Activated CD4-positive, alpha-beta T cell treated with anti-CD3 and anti-CD28 coated beads, Interleukin-2, amount 10 ng/mL, durations not matched to agents 7 days and 5 days (primary cell): ENCODE measurements at places on chromosomes 16 and 17. TPM values are rescaled to one million over a fixed set of nuclear protein-coding genes. Genes with fewer than 3 reads are reported as not detected.

DNA sequence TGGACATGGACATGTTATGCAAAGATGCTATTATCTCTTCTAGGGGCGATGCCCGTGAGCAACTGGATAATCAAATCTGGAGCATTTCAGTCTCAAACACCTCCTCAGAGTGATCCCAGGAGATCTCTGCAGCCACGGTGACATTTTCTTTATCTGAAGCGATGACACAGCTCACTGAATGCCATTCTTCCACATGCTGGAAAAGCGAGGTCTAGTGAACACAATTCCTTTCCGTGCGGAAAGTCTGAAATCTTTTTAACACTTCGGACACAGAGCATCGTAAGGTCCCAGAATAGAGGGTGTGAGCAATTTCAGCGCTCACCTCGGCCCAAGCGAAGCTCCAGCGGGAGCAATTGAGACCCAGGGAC, 531 bp upstream of the HASPIN start:
- H3K36me3 ChIP-seq = peaks cover 63% of the 10 kb centered on the region
- H3K27ac ChIP-seq = peak overlapping the region; percentile 89
- peaks cover 71% of the 10 kb centered on the region for H3K4me1 ChIP-seq

Gene DNAI2
- total RNA-seq = 1.2 TPM

GRCh38 chr16:30659507-30660423, 1.5 kb downstream of the FBRS start:
- peak; percentile 48 for DNase-seq
- peak overlapping the region; percentile 89 for H3K27ac ChIP-seq
- H3K4me3 ChIP-seq = peak overlapping the region; percentile 88
- peaks cover 56% of the 10 kb centered on the region for H3K4me1 ChIP-seq
- peaks cover 56% of the 10 kb centered on the region for H3K36me3 ChIP-seq

DNA sequence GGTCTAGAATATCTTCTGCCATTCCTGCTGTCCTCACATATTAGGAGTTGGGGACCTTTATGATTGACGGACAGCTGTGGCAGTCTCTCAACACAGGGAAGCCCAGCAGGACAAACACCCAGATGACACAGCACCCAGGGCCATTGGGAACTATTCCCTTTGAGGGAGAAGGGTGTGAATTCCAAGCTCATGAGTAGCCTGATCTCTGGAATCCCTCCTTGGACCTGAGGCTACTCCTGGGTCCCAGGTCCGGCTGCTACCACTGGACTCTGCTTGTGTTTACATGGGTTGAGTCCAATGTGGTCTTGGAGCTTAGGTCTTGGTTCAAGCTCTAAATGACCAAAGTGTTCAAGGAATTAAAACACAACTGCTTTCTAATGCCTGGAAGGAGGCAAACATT, 78.9 kb downstream of the SLC6A2 start:
- H3K4me1 ChIP-seq = no peaks in the 10 kb centered on the region
- H3K27ac ChIP-seq = no peak overlapping the region

DNA sequence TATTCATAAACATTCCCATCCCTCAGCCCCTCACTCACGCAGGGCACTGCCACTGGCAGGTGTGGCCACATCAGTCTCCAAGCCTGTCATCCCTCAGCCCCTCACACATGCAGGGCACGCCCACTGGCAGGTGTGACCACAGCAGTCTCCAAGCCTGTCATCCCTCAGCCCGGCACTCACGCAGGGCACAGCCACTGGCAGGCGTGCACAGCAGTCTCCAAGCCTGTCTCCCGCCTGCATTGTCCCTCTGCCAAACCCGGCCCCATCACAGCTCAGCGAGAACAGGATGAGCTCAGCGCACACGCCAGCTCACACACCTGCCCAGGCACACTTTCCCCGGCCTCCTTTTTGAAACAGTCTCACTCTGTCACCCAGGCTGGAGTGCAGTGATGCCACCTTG, 11.4 kb upstream of the KREMEN2 start:
- H3K36me3 ChIP-seq = peaks cover 1% of the 10 kb centered on the region
- H3K27ac ChIP-seq = no peak overlapping the region
- H3K4me3 ChIP-seq = no peak overlapping the region
- H3K27me3 ChIP-seq = no peaks in the 10 kb centered on the region

Gene ZNF319
- 19.8 TPM for total RNA-seq

DNA sequence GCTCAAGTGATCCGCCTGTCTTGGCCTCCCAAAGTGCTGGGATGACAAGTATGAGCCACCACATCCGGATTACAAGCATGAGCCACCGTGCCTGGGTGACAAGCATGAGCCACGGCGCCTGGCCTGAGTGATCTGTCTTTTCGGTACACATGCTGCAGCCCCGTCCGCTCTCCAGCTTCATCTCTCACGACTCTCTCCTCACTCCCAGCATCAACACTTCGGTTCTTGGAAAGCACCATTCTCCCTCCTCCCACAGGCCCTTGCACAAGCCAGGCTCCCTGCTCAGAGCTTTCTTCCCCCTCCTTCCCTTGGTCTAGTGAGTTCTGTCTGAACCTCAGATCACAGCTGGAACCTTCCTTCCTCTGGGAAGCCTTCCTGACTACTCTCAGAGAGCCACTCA, 6.5 kb upstream of the NCBP3 start:
- peaks cover 15% of the 10 kb centered on the region for H3K27me3 ChIP-seq
- H3K27ac ChIP-seq = no peak overlapping the region
- H3K4me1 ChIP-seq = no peaks in the 10 kb centered on the region

DNA sequence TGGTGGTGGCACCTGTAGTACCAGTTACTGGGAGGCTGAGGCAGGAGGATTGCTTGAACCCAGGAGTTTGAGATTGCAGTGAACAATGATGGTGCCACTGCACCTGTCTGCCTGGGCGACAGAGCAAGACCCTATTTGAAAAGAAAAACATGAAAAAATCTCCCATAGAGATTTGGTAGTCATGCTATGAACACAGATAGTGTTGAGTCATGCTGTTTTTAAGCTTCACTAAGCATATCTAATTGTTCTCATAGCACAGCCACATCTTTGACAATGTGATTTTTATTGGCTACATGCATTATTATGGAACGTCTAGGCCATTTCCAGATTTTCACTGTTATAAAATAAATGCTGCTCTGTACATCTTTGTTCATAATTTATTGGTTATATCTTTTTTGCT, 6.0 kb downstream of the IL34 start:
- no peaks in the 10 kb centered on the region for H3K27me3 ChIP-seq
- H3K36me3 ChIP-seq = no peaks in the 10 kb centered on the region
- no peak for DNase-seq
- no peak overlapping the region for H3K4me3 ChIP-seq

Gene SLC13A5
- not detected for total RNA-seq

DNA sequence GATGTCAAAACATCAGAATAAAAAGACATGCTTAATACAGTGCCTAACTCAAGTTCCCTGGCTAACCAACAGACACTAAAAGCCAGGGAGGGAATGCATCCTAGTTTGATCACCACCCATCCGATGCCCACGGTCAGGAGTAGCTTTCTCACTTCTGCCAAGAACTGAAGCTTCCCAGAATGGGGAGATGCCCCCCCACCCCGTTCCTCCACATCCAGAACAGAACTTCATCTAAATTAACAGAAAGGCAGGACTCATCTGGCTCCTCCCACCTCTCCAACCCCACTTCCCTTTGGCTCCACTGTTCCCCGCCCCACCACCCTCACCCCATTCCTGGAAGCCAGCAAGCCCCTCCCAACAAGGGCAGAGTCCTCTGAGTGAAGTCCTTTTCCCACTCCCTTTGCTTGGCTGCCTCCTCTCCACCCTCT, 33.7 kb downstream of the GDE1 start:
- H3K4me3 ChIP-seq = no peak overlapping the region
- no peaks in the 10 kb centered on the region for H3K27me3 ChIP-seq
- H3K4me1 ChIP-seq = no peaks in the 10 kb centered on the region
- H3K27ac ChIP-seq = no peak overlapping the region

GRCh38 chr16:63488955-63489354, 1452.7 kb upstream of the CDH8 start:
- H3K27ac ChIP-seq = no peak overlapping the region
- H3K36me3 ChIP-seq = no peaks in the 10 kb centered on the region

DNA sequence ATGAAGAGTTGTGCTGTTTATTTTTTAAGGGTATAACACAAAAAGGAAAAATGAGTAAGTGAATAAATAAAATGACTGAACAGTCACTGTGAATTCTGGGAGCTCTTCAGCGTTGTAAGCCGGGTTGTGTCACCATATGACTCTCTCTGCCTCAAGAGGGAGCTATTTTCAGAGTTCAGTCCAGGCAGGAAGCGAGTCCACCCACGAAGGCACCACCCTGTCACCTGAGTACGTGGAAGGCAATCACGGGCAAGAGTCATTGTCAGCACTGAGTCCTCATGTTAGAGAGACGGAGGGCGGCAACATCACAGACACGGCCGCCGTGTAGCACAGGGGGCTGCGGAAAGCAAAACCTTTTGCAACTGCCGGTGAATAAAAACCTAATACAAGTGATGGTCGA, 227.6 kb downstream of the UTP18 start:
- no peak overlapping the region for H3K27ac ChIP-seq
- H3K36me3 ChIP-seq = no peaks in the 10 kb centered on the region
- no peaks in the 10 kb centered on the region for H3K27me3 ChIP-seq
- peaks cover 3% of the 10 kb centered on the region for H3K4me1 ChIP-seq

GRCh38 chr16:10610499-10611184, 30.2 kb upstream of the EMP2 start:
- H3K27me3 ChIP-seq = peaks cover 3% of the 10 kb centered on the region
- DNase-seq = no peak
- H3K27ac ChIP-seq = no peak overlapping the region
- H3K36me3 ChIP-seq = no peaks in the 10 kb centered on the region

Gene RHBDL3
- total RNA-seq = 0.67 TPM

GRCh38 chr17:37305406-37305905, 70.3 kb upstream of the C17orf78 start:
- no peaks in the 10 kb centered on the region for H3K4me1 ChIP-seq
- no peak for DNase-seq

GRCh38 chr17:40452216-40452787, 9.1 kb downstream of the IGFBP4 start:
- H3K27me3 ChIP-seq = no peaks in the 10 kb centered on the region
- H3K36me3 ChIP-seq = peaks cover 50% of the 10 kb centered on the region
- peaks cover 34% of the 10 kb centered on the region for H3K4me1 ChIP-seq
- peak overlapping the region; percentile 64 for H3K27ac ChIP-seq

- no peak overlapping the region for H3K27ac ChIP-seq
- no peak overlapping the region for H3K4me3 ChIP-seq
- no peaks in the 10 kb centered on the region for H3K27me3 ChIP-seq
- H3K4me1 ChIP-seq = no peaks in the 10 kb centered on the region
These were observed 52.2 kb downstream of the TBC1D16 start for GRCh38 chr17:79983456-79983855.

- DNase-seq = no peak
- H3K27ac ChIP-seq = no peak overlapping the region
- no peak overlapping the region for H3K4me3 ChIP-seq
- no peaks in the 10 kb centered on the region for H3K4me1 ChIP-seq
- no peaks in the 10 kb centered on the region for H3K27me3 ChIP-seq
- peaks cover 18% of the 10 kb centered on the region for H3K36me3 ChIP-seq
These were observed 121.9 kb upstream of the PLCG2 start for GRCh38 chr16:81657224-81657623.

Gene RNU2-1
- total RNA-seq = 8,052 TPM

- H3K4me3 ChIP-seq = no peak overlapping the region
- no peak for DNase-seq
- no peaks in the 10 kb centered on the region for H3K36me3 ChIP-seq
- no peak overlapping the region for H3K27ac ChIP-seq
- no peaks in the 10 kb centered on the region for H3K4me1 ChIP-seq
These were observed 15.2 kb downstream of the SCNN1B start for GRCh38 chr16:23317266-23317661.
